Activated T-helper 1 cell treated with anti-CD3 and anti-CD28 coated beads, Interleukin-2, amount 50 U/mL, for 16 hours (primary cell): ENCODE measurements at places on chromosomes 7 and 10.

DNA sequence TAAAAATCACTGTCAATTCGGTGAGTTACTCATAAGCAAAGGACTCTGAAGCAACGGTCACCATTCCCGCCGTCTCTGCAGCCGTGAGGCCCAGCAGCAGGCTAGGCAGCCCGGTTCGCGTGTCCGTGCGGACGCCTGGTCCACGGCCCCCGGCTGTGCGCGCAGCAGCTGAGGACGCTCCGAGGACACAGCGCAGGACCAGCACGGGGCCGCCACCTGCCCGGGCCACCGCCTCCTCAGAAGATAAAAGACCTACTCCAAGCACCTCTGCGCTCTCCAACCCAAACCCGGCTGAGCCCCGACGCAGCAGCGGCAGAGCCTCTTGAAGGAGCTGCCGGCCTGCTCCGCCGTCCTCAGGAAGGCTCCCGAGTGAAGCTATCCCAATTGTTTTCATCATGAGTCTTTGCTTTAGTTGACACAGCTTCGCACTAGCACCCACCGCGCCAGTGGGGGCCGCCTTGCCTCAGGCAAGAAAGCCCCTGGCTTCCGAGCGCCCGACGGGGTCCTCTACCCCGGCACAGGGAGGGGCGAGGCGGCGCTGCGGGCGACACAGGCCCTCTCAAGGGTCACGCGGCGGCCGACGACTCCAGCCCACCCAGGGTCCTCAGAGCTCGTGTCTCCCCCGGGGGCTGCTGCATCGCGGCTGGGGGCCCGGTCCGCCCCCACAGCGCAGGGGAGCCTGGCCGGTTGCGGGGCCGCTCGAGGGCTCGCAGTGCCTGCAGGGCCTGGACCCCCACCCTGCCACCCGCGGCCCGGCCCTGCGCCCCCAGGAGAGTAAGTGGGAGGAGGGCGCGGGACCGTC, 16.9 kb upstream of the GPR146 start:
- no peak for DNase-seq

- no peak for DNase-seq
Observed at GRCh38 chr7:139382439-139382838, 22.7 kb downstream of the LUC7L2 start.

DNA sequence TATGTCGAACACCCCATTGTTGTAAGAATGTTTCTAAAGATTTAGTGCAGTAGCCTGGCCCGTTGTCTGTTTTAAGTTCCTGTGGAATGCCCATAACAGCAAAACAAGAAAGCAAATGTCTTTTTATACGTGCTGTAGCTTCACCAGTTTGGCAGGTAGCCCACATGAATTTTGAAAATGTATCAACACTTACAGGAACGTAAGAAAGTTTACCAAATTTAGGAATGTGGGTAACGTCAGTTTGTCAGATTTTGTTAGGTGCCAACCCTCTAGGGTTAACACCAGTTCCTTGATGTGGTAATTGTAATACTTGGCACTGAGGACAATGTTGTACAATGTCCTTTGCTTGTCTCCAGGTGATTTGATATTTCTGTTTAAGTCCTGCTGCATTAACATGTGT, 3.2 kb upstream of the GIMAP4 start:
- DNase-seq = no peak

GRCh38 chr7:138243836-138244235, 167.6 kb downstream of the AKR1D1 start:
- DNase-seq = no peak

DNA sequence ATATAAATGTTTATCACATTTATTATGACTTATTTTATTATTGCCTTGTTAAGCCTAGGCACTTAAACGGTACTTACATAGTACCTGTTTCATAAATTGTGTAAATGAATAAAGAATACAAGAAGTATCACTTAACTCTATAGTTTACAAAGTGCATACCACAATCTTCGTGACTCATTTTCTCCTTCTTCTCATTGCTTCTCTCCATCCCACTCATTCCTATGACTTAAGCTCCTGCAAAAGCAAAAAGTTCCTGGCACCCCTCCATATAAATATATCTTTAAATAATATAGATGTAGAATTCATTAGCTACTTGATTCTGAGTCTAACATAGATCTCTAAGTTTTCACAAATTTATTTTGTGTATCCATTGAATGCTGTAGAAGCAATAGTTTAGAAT, 1382.0 kb upstream of the CELF2 start:
- no peak for DNase-seq

GRCh38 chr7:37495574-37496184, 47.0 kb upstream of the ELMO1 start:
- no peak for DNase-seq

DNA sequence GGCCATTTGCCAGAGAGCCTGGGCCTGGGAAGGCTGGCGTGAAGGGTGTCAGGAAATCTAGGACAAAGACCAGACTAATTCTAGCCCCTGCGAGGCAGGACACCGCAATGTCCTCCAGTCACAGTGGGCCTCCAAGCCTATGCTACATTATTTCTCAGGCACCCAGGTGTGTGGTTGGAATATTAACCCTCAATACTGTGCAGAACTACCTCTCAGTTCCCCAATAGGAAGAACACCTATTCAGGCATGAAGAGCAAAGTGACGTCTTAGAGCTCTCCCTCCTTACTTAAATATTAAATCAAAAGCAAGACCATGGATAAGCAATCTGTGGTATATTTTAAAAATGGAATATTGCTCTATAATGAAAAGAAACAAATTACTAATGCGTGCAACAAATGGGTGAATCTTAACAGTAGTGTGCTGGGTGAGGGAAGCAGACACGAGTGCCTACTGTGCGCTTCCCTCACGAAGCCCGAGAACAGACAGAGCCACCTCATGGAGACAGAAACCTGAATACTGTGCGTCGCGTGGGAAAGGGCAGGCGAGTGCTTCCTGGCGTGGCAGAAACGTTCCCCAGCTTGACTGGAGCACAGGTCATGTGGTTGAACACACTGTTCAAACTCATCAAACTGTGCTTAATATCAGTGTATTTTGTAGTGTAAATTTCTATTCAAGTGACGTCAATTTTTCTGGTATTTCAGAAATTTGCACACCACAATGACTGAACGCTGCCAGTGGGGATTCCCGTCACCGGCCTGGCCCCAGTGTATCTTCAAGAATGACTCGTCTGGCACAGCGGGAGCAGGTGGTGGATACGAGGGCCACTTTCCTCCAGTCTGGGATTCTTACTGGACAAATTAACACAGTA, 15.5 kb upstream of the PTPRN2 start:
- DNase-seq = no peak
